ENCODE measurements at places on chromosomes 6 and 20.

GRCh38 chr6:16238963-16239797 lies 793 bp downstream of the GMPR start:
- no peak for DNase-seq

- peak; percentile 15 for DNase-seq
These were observed 20.9 kb upstream of the POM121L2 start for GRCh38 chr6:27332692-27333641.

GRCh38 chr6:51552435-51552834 lies 535.0 kb downstream of the PKHD1 start:
- no peak for DNase-seq

GRCh38 chr6:109192865-109193264 lies 97.6 kb downstream of the CEP57L1 start:
- no peak for DNase-seq

- no peak for DNase-seq
These were observed 5.7 kb upstream of the CITED2 start for GRCh38 chr6:139380168-139380567.

DNA sequence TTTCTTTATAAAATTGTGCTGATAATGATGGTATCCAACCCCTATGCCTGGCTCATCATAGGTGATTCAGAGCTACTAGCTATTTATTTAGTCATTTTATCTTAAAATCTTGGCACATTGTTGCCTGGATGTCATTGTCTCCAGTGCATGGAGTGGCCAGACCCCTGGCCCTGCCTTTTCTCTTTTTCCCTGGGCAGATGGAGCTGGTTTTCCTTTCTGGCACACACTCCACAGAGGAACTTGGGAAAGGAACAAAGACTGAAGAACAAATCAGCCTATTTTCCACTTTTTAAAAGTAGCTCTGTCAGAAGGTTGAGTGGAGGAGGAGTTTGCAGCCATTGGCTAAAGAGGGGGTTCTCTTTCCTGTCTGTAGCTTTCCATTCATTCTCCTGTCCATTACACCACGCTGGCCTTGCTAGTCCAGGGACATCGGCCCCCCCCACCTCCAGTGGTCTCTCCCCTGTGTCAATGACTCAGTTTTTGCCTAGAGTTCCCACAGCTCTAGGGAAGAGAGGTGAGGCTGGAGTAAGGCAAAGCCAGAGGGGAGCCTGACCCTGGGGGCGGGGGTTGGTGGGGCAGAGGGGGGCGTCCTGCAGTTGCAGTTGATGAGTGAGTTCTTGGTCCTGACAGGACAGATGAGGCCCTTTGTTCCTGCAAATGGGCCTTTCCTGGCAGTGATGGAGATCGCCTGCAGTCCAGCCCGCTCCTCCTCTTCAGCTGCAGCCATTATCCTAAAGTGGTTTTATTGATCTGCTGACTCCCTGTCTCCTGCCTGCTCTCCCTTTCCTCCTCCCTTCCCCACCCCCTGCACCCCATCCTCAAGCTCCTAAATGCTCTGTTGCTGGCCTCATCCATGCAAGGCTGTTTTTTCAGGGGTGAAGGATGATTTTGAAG lies 774.5 kb downstream of the DHX35 start:
- DNase-seq, result no peak

DNA sequence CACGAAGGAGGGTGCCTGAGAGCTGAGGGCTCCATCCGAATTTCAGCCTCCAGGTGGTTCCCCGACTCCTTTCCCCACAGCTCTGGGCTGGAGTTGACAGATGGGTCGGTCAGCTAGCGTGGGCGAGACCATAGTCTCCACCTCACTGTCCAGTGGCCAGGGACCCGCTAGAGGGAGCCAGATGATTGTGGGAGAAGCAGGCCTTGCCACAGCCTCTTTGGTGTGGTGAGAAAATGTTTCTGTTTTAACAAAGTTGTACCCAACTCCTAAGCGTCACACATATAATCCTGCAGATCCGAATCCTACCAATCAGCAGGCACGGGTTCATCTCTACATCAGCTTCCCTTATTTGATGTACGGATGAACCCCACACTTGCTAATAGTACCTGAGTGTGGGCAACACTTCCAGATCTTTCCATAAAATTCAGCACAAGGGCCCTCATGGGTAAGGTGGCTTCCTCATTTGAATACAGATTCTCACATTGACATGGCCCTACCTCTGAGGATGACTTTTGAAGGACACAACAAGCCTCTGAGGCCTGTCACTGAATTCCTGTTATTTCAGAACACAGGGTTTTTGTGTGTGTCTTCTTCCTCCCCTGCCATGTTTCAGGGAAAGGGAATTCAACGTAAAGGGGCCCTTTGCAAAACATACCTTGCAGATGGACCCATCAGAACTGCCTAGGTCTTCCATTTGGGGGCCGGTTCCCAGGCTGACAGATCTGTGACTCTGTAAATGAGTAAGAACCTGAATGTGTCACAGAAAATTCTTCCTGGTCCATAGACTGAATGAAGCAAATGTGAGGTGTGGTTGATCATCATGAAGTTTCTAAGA lies 103.2 kb upstream of the DUSP22 start:
- DNase-seq, result peak; percentile 61

GRCh38 chr6:127538750-127539264 lies 19.7 kb upstream of the MTCL3 start:
- no peak for DNase-seq

- DNase-seq, result no peak
These were observed 66.2 kb downstream of the GNAS-AS1 start for GRCh38 chr20:58784321-58785074.

GRCh38 chr20:40547483-40548091 lies 141.4 kb downstream of the MAFB start:
- DNase-seq, result no peak

GRCh38 chr6:148118244-148118643 lies 224.4 kb upstream of the SASH1 start:
- DNase-seq, result no peak

- DNase-seq, result no peak
These were observed 1286.0 kb upstream of the GJE1 start for GRCh38 chr6:140846503-140847261.

- DNase-seq, result no peak
These were observed 92.0 kb upstream of the TMEM181 start for GRCh38 chr6:158467923-158468322.

DNA sequence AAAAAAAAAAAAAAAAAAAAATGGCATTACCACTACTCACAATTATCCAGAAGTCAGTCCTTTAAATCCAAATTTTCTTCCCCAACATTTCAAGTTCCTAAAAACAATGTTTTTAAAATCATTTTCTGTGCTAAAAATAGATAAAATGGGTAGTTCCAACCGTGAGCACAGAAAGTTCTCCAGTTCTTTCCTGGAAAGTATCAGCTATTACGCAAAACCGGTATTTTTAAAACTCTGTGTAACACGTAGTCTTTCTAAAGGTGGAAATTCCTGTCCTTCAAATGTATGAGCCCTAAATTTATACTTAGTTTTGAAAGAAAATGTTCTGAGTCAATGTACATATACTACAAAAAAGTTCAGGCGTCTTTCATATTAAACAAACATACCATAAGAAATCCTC lies 83.5 kb upstream of the SCAF8 start:
- DNase-seq, result no peak

- DNase-seq, result no peak
These were observed 144.3 kb upstream of the TENT5A start for GRCh38 chr6:81896525-81897503.

- DNase-seq, result no peak
These were observed 6.3 kb upstream of the NAA20 start for GRCh38 chr20:20010639-20011500.

- DNase-seq, result no peak
These were observed 34.0 kb downstream of the CNKSR3 start for GRCh38 chr6:154476494-154476893.

GRCh38 chr20:63972312-63973159 lies 2.8 kb upstream of the ZNF512B start:
- DNase-seq, result no peak

DNA sequence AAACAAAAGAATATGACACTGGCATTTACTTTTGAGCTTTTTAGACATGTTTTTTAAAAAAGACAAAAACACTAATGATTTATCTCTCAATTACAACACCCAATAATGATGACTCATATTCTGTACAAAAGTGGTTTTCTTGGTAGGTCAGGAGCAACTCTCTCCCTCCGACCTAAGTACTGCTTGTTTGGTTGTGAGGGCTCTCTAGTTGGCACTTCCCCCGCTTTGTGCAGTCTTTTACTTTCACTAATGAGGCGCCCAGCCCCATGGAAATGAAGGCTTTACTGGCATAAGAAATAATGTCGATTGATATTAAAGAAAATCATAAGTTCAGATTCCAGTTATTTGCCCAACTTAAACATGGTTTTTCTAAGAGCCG lies 1.3 kb downstream of the KPNA5 start:
- no peak for DNase-seq

DNA sequence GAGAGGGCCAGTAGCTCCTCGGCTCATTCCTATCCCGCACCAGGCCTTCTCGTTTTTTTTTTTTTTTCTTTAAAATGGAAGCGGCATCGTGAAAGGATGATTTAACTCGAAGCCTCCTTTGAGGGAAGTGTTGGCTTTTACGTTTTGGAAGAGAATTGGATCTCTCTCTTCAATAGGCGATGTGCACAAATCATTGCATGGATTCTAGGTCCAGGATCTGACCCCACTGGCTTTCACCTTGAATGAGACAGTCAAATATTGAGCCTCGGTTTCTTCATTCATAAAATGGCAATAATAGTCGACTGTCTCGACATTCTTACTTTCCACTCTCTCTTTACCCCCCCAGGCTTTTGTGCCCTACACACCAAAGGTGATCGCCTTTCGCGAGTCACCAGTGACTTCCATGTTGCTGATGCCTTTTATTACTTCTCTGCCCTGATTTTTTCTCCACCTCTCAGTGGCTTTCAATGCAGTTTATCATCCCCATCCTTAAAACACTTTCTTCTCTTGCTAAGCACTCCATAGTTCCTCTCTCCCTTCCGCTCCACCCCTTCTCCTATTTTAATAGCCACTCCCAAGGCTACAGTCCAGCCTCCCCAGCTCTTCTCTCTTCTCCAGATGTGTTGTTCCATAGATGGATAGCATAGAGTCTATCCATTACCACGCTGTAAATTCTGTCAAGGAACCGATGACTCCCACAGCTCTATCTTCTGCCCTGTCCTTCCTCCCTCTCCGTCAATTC lies 473 bp upstream of the DTNBP1 start:
- DNase-seq, result no peak

GRCh38 chr6:64786736-64787135 lies 920.3 kb downstream of the EYS start:
- no peak for DNase-seq

DNA sequence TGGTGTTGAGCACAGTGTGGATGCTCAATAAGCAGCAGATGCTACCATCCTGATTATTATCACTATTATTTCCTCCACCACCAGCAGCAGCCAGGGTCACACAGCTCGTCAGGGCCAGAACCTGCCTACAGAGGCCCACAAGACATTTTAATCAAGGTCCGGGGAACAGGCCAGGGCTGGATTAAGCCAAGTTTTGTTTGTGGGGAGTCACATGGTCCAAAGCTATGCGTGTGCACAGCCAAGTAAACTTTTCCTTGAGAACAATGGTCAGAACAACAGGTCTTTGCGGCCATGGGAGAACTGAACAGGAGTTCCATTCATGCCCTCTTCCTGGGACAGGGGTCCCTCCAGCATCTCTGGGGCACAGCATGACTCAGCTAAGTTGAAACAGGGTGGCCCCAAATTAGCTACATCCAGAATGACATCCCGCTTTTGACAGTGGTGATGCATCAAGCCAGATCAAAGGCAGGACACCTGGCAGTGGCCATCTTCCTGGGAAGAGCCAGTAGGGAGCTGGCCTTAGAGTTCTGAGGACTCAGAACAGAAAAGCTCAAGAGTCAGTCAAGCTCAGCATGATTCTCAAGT lies 11.7 kb downstream of the SNTA1 start:
- no peak for DNase-seq

GRCh38 chr6:82584856-82585255 lies 221.2 kb downstream of the TPBG start:
- no peak for DNase-seq

DNA sequence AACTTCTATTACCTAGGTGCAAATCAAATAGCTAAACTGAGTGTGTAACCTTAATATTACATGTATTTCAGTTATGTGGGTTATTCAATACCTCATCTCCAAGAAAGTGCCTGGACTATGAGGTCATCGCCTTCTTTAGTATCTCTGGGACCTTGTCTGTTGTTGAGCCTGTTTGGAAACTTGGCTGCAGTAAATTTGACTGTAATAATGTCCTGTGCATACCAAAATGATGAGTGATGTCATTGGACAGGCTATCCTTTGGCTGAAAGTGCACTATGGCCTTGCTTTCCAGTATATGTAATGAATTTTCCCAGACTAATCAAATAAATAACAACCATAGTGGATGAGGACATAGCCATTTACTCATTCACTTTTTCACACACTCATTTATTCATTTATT lies 455.1 kb downstream of the ADGRB3 start:
- no peak for DNase-seq

DNA sequence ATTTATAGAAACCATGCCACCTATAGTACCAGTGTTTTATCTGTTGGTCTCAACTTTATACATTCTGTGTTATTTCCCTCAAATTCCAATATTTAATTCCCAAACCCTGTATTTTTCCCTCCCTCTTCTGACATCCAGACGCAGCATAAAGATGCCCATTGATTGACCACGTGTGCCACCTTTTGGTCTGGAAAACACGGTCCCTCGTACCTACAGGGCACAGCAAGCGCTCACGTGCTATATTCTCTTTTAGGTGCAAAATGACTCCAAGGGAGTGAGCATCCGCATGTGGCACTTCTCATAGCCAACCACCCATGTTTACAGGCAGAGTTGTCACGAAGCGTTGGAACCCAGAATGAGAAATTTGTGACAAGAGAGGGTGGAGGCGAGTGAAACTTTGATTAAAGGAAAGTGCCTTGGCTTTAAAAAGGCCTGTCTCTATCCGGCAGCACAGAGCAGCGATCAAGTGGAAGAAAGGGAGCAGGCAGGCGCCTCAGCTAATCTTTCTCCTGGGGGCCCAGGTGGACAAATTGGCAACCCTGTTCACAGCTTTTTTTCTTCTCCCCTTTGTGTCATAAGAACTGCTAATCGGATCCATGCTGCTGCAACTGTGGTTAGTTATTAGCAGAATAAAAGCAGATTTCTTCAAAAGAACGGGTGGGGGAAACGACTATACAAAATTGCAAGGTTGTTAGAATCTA lies 225.9 kb downstream of the TMEM242 start:
- no peak for DNase-seq

DNA sequence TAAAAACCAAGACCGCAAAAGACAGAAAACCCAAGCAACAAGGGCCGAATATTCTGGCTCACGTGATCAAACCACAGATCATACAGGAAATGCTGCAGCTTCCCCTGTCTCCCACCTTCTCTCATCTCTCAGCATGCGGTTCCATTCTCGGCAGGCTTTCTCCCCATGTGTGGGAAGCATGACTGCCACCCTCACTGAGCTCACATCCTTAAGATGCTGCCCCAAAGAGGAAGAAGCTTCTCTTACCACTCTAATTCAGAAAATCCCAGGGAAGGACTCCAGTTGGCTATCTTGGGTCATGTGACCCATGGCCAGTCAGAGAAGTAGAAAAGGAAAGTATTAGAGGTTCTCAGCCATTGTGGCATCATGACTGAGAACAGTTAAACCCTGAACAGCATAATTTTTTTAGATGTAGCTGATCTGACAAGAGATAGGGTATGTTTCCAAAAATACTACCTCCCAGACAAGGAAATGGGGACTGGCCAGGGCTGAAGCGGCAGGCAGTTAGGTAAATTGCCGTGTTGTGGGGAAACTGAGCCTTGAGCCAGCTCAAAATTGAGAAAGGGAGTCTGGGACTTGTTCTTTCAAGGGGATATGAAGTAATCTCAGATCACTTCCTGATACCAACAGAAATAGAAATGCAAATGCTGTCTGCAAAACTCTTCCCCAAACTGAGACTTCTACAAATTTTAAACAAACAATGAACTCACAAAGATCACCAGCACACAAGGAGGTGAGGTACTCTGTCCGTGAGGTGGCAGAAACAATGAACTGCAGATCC lies 37.1 kb upstream of the GRM4 start:
- peak; percentile 47 for DNase-seq
